ENCODE measurements at places on chromosomes 4 and X.

DNA sequence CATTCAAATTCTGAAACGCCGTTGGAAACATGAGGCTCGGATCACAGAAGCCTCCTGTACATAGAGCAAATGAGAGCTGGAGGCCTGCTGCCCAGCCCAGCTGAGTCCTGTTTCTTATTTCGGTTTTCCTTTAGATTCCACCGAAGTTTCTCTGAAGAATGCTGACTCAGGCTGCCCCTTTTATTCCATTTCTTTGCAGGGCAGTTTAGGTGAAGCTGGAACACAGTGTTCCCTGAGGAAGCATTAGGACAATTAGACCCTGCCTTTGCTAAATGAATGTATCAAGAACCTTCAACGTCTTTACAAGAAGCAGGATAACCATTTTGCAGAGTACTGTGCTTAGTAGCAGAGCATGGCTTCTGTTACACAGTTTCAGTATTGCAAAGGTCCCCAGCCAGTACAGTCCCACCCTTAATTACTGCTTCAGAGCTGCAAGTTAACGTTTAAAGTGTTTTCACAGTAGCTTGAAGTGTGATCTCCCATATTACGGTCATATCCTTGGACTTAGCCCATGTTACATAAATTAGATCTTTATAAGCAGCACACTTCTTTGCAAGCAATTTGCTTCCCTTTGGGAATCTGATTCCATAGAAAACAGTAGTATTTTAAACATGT, 117.0 kb downstream of the TBL1X start:
- no peak for DNase-seq

GRCh38 chrX:136656361-136656964, 8.5 kb downstream of the CD40LG start:
- no peak for DNase-seq

GRCh38 chr4:113537628-113538027, 223.9 kb downstream of the CAMK2D start:
- no peak for DNase-seq

DNA sequence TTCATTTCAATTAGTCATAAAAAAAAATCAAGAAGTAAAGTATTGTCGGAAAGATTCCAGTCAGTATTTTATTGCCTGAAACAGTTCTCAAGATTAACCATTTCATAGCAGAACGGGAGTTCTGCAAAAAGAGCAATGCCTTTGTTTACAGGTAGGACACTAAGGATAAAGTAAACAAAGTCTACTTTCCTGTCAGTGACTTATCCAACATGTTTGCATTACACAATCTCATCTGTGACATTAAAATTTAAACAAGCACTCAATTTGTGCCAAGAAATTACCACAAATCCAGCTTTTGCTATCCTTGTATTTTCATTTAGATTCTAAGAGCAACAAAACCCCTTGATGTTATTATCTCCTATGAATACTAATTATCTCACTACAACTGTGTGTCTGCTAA, 306.5 kb upstream of the LDB2 start:
- DNase-seq: no peak

- DNase-seq: no peak
These were observed 1.4 kb downstream of the AR start for GRCh38 chrX:67545036-67545821.

- DNase-seq: no peak
These were observed 208.8 kb downstream of the COX18 start for GRCh38 chr4:72860766-72861165.

DNA sequence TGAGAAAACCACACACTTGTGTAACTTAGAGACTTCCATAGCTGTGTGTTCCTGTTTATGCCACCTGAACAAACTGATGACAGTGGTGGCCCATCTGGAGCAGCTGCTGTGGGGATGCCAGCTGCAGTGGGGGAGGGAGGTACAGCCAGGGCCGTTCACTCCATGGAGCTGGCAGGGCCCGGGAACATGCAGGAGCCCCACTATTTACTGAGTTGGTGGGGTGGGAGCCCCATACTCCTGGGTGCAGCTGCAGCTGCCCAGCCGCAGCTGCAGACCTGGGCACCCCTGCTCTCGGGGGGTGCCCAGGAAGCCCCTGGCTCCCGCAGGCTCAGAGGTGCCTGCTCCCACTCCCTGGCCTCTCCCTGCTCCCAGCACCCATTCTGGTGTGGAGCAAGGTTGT, 398.6 kb upstream of the RASGEF1B start:
- no peak for DNase-seq

GRCh38 chr4:87053176-87053658, 118.4 kb downstream of the AFF1 start:
- no peak for DNase-seq

DNA sequence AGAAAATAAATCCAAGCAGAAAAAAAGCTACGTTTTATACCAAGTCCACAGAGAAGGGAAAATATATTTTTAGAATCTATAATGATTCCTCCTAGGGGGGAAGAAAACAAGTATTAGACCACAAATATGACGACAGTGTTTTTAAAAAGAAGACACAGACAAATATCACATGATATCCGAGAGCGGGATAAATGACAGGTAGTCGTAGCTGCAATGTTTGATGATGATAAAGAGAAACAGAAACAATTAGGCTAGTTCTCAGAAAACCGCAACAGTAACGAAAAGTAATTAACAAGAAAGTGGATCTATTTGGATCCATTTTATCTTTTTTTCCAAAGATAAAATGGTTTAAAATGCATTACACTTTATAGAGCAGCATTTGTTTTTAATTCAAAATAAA, 918 bp downstream of the HAUS3 start:
- no peak for DNase-seq

GRCh38 chr4:183398298-183399125, 45.9 kb upstream of the CDKN2AIP start:
- peak; percentile 49 for DNase-seq

- peak; percentile 41 for DNase-seq
These were observed 45.2 kb upstream of the CLCN4 start for GRCh38 chrX:10111364-10112148.

DNA sequence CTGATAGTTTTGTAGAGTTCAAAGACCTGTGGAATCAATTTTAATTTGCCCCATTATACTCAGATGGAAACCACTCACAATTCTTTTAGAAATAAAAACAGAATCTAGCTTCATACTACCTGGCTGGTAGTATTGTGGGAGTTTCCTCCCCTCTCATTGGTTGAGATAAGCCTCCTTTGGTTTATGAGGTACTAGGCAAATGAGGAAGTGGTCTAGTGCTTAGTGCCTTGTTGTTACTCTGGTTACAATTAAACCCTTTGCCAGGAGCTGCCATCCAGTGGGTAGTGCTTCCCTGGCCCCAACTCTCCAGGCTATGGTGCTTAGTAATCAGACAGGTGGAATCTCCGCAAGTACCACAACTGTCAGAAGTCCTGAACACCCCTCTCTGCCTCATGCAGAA, 118.3 kb downstream of the CDKL5 start:
- DNase-seq: no peak

GRCh38 chr4:113560579-113560978, 201.0 kb downstream of the CAMK2D start:
- no peak for DNase-seq

- no peak for DNase-seq
These were observed 68.5 kb downstream of the AFF1 start for GRCh38 chr4:87003266-87003665.

DNA sequence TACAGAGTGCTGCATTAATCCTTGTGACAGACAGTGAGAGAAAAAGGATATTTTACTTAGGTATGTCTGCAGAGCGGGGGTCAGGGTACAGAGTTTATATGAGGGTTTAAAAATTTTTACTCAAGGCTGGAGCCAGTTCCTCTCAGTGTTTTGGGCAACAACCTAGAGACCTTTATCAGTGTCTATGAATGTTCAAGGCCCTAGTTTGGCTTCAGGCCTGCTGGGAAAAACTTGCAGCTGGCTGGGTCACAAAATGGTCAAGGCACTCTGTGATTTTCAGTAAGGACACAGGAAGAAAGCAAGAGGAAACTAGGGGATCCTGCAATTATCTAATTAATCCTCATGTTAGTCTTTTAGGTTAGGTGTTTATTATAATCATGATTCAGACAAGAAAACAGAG, 10.8 kb upstream of the C4orf54 start:
- DNase-seq: no peak

DNA sequence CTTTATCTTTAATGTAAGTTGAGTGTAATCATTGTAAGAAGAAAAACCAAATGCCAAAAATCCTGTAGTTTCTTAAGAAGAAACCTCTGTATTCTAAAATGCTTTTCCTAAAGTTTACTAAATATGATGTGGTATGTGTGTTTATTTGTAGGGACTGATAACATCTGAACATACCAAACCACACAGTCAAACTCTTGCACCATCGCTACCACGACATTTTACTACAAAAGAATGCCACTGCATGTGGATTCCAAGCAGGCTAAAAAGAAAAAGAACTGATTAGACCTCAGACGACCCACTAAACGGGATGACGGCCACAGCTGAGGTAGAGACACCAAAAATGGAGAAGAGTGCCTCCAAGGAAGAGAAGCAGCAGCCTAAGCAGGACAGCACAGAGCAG, 46.1 kb downstream of the LAS1L start:
- DNase-seq: no peak

GRCh38 chr4:39637221-39637585, 1.5 kb downstream of the SMIM14 start:
- no peak for DNase-seq

DNA sequence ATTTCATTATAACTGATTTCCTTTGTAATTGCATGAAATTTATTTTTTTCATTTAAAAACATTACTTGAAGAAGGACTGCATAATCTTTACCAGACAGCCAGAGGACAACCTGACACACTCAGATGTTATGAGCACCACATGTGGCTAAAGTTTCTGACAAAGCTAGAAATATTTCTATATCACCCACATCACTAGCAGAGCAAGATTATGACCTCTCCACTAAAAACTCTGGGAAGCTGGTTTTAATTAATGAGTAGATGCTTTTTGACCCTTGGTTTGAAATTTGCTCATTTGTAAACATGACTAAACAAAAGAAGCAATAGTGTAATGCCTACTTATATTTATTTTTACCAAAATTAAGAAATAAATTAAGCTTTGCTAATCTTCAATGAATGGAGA, 661.5 kb upstream of the EPHA5 start:
- no peak for DNase-seq

GRCh38 chr4:124803641-124804040, 91.1 kb upstream of the ANKRD50 start:
- DNase-seq: no peak

DNA sequence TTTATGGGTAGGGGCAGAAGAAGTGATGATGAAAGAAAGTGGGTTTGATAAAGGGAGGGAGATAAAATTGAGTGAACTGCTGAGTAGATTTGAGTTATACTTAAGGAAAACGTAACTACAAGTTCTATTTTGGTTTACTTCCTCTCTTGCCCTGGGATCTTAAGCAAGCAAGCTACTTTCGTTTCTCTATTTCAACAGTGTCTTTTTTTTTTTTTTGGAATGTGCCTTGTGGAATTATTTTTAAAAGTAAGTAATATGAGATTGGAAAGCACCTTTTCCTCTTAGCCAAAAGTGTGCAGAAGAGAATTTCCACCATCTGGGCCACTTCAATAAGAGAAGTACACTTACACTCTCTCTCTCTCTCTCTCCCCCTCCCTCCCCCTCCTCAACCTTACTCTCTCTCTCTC, 16.0 kb upstream of the C4orf36 start:
- no peak for DNase-seq

DNA sequence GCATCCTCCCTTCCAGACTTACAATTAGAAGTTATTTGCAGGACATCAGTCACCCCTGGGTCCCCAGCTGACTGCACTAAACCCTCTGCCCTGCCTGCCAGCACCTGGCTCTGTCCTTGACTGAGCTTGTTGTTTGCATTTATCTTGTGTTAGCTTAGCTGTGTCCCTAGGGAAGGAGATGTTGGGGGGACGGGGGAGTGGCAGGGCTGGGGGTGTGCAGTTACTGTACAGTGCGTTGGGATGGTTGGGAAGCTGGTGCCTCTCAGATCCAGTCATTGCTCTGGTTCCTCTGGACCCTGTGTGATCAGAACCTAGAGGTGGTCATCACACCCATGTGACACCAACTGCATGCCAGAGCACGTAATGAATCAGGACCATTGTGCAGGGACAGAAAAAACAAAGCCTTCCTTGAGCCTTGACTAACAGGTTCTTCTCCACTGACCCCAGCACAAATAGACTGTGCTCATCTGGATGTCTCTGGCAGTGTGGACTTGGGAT, 32.7 kb upstream of the PROM1 start:
- DNase-seq: no peak

DNA sequence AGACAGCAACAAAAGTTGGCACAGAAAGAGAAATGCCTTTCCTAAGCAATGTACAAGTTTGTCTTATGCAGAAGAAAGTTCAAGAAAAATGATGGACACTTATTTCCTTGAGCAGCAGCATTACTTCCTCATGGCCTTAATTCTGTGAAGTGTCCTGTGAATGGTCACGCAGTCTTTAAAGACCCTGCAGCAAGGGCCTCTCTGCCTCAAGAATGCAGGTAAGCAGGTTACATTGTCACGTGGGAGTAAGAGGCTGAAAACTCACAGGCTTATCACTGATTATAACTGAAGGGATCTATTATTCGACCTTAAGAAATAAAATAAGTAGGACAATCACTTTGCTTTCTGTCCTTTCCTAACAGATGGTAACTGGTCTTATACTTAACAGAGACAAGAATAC, 109.1 kb downstream of the ATP8A1 start:
- no peak for DNase-seq

- no peak for DNase-seq
These were observed 2.4 kb downstream of the DGKQ start for GRCh38 chr4:970854-971520.

GRCh38 chr4:110124711-110125110, 73.7 kb downstream of the ELOVL6 start:
- no peak for DNase-seq

GRCh38 chr4:13656569-13657405, 29.3 kb upstream of the BOD1L1 start:
- DNase-seq: peak; percentile 60

GRCh38 chrX:154369449-154370299, 4.8 kb downstream of the FLNA start:
- DNase-seq: peak; percentile 51

- DNase-seq: no peak
These were observed 849.4 kb downstream of the FSTL5 start for GRCh38 chr4:161314371-161314770.

DNA sequence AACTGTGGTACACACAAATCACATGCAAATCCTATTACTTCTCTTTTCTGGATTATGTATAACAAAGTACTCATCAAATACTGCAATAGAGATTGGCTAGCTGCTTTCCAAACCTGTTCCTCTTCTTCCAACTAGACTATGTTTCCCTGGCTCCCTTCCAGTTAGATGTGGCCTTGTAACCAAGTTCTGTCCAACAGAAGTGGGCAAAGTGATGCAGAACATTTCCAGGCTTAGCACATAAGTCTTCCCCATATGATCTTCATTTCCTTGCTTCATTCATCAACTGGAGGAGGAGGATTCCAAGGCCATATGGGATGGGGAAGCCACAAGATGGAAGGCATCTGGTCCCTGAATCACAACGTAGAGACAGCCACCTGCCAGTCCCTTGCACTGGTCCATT, 8.0 kb downstream of the SLC9A7 start:
- DNase-seq: no peak

GRCh38 chrX:149476513-149476912, 28.6 kb downstream of the IDS start:
- no peak for DNase-seq
